ENCODE measurements at places on chromosomes 3 and 15.

- no peak for DNase-seq
These were observed 295.5 kb downstream of the PLOD2 start for GRCh38 chr3:145865399-145866018.

DNA sequence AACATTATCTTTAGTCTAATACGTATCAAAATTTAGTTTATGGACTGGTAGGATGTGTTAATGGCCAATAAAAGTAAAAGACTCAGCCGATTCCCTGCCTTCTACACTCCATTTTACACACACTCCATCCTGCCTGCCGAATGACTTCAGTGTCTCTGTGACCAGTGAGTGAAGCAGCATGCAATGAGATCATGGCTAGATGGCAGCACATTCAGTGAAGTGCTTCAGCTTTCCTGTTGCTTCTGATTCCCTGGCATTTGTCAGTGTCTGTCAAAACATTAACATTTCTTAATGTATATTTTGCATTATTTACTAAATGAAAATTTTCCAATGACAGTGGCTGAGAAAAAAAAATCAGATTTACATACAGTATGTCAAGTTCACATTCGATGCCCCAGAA is 412.0 kb downstream of the FHIT start:
- no peak for DNase-seq

- no peak for DNase-seq
These were observed 2.9 kb downstream of the ABHD5 start for GRCh38 chr3:43693594-43693993.

DNA sequence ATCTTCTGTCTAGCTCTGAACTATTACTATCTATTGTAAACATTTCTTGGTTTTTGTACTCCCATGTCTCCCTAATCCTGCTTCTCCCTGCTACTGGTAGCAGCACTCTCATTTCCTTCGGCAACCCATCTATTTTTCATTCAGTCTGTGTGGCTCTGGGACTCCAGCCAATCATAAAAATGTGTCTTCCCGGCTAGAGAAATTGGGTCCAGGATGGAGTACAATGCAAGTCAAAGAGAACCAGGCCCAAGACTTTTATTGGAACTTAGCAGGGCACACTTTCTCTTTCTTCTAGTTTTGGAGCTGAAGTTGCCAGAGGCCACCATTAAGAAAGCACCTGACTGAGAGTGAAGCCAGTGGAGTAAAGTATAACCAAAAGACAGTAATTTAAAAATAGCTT is 22.8 kb upstream of the ARHGEF26 start:
- DNase-seq: no peak

GRCh38 chr3:32391643-32392535 is at the start of gene CMTM7:
Gene CMTM7 (plus strand): TSS chr3:32391853. CDS start chr3:32391907, 54 bp downstream.
- peak; percentile 9 for DNase-seq
